ENCODE measurements at places on chromosomes 7 and 10.

GRCh38 chr7:7681936-7682329 lies 36.5 kb downstream of the RPA3 start:
- DNase-seq = no peak

DNA sequence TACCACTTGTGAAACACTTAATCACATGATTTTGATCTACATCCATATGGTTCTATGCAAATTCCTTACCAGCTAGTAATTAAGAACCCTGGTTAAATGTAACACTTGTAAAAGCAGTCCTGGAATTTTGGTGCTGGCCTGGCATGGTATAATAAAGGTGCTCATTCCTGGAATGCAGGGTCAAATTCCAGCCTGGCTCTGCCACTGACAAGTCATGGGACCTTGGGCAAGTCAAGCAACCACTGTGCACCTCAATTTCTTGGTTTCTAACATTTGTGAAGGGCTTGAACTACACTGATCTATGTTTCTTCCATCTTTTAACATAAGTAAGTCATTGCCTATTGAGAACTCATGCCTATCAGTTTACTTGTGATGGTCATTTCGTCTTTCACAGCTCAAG lies 91.9 kb upstream of the PIK3CG start:
- DNase-seq = no peak

DNA sequence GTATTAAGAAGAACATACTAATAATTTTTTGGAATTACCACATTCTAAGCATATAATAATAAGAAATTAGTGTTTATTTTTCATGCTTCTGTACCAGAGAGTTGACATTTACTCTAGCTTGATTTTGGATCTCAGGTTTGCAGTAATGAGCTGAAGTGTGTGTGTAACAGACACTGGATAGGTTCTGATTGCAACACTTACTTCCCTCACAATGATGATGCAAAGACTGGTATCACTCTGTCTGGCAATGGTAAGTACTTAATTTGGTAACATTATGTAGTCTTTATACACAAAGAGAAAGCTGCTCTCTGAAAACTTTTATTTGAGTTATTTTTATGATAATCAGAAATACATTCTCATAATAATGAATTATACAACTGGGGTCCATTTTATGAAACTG lies 54.1 kb downstream of the SRI start:
- no peak for DNase-seq

DNA sequence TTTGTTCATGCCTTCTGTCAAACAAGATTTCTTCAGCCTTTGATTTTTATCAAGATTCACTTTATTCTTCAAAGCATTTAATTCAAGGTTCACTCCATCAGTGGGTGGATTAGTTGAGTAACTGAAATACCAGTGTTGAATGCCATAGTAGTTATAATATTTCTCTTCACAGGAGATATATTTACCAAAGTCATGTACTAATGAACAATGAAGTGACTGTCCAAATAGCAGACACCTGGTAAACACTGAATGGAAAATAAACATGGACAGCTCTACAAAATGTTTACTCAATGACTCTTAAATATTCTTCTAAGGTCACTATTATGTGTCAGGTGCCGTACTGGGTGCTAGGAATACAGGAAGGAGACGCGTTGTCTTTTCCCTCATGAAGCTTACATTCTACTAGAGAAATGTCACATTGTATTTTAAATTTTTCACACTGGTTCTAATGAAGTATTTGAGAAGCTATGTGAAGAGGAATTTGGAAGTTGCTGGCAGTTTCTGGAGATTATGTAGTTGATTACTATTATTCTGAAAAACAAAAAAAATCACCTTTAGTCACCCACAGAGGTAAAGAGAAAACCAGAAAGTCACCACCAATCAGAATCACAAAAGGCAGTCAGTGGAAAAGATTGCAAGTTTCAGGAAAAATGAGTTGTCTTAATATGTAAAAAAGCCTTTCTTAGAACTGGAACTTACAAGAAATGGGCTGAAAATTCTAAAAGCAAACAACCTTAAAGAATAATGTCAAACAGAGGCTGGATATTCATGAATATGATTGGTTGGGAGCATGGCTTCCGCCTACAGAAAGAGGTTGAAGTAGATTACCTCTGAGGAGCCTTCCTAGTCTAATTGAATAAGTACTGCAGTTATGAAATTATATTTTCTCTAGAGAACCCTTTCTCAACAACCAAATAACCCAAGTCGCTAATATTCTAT lies 84.5 kb downstream of the RTKN2 start:
- peak; percentile 26 for DNase-seq

- no peak for DNase-seq
Observed at GRCh38 chr10:78401624-78402367, 368.1 kb downstream of the RPS24 start.

GRCh38 chr10:112962343-112962742 lies 12.3 kb downstream of the TCF7L2 start:
- DNase-seq = no peak

GRCh38 chr7:127718340-127718679 lies 66.3 kb downstream of the SND1 start:
- no peak for DNase-seq

- DNase-seq = no peak
Observed at GRCh38 chr7:2018569-2019460, 213.9 kb downstream of the MAD1L1 start.

GRCh38 chr7:36852017-36852416 lies 127.7 kb upstream of the AOAH start:
- DNase-seq = no peak

GRCh38 chr7:30612658-30613265 lies 18.1 kb downstream of the GARS1 start:
- no peak for DNase-seq

- DNase-seq = no peak
Observed at GRCh38 chr7:123324283-123324682, 124.5 kb upstream of the SLC13A1 start.

GRCh38 chr10:110967645-110968044 lies 48.2 kb downstream of the SHOC2 start:
- DNase-seq = no peak

DNA sequence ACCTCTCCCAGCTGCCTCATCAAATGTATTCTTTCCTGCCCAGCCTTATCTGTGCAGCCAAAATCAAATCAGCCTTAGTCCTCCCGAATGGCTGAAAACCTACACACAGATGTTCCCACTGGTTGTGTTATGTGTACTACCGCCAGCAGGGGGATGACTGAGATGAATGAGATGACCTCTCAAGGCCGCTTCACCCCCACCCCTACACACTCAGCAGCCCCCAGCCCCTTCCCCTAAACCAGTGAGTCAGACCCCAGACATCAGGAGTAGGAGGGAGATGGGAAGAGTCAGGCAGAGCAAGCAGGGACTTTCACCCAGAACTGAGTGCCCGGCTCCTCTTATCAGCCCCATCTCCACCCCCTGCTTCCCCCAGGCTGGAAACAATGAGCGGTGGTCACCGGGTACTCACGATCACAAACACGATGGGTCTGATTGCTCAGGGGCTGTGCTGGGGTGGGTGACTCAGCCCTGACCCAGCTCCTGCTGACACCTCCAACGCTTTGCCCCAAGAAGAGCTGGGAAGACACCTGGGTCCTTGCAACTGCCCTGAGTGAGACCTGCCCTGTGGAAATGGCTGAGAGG lies 6.5 kb upstream of the C10orf105 start:
- peak; percentile 84 for DNase-seq

GRCh38 chr10:22338185-22338900 lies 7.0 kb upstream of the SPAG6 start:
- DNase-seq = no peak

- no peak for DNase-seq
Observed at GRCh38 chr10:72254813-72255568, 18.7 kb upstream of the DDIT4 start.

GRCh38 chr7:73539709-73540108 lies 17.6 kb upstream of the BAZ1B start:
- DNase-seq = no peak

GRCh38 chr7:52261057-52261456 lies 774.4 kb upstream of the POM121L12 start:
- DNase-seq = no peak

DNA sequence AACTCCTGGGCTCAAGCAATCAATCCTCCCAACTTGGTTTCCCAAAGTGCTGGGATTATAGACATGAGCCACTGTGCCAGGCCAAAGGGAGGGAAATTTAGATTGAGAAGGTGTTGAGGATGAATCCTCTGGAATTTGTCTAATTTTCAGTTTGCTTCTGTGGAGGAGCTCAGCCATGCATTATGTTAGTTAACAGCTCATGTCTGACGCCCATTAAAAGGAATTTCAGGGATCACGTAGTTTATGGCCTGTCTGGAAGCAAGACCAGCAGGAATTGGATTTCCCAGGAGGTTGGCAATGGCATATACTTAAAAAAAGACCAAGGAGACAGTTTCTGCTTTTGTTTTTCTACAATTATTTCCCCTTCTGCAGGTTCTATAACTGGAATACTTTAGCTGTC lies 165.7 kb downstream of the OTUD1 start:
- DNase-seq = no peak

DNA sequence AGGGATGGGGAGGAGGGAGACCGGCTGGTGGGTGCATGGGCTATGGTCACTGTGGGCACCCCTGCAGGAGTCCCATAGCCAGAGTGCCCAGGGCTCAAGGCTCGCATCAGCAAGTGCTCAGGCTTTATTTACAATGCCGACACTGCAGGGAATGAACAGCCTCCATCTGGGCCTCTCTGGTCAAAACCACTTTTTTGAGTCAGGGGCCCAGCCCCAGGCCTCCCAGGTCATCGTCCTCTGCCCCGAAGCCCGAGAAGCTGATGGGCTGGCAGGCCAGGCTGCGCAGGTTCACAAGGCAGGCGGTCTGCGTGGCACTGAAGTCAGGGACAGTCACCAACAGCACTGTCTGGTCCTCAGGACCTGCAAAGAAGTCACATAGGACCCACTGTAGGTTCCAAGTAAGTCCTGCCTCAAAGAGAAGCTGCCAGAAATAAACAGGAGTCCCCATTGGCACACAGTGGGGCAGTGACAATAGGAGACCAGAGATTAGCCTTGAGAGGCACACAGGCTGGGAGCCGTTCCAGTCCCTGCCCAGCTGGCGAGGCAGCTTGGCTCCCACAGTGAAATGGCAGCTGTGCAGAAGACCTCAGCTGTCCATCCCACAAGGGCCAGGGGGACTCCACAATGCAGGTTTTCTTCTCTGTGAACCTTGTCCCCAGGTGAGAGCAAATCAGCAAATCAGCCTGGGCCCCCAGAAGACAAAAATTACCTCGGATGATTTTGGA lies 8.6 kb downstream of the POLD2 start:
- DNase-seq = no peak

DNA sequence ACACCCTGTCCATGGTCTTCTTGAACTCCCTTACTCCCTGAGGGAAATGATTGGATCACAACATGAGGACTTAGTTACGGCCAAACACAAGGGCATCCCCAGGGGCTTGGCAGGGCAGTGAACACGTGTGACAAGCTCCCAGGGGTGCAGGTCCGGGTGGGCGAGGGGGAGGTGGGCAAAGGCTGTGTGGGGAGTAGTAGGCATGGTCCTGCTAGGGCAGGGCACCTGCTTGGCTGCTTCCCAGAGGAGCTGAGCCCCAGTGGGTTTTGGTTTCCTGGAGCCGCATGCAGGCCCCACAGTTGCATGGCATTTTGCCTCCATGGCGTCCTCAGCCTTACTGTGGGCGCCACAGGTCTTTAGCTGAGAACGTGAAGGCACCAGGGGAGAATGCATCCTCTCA lies 46.6 kb upstream of the ZNF32 start:
- DNase-seq = no peak

DNA sequence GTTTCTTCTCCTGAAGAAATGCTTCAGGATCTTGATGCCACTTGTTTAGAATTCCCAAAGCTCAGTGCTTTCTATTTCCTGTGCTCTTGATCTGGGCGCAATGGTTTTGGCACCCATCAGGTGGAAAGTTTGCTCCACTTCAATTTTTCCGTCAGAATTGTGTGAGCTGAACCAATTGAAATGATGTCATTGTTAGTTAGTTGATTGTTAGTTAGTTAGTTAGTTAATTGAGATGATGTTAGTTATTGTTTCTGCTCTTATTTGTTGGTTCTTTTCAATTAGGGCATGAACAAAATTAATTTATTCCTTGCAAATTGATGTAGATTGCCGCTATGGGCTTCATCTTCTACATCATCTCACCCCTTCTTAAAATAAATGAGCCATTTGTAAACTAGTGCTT lies 252.6 kb downstream of the BAMBI start:
- no peak for DNase-seq

DNA sequence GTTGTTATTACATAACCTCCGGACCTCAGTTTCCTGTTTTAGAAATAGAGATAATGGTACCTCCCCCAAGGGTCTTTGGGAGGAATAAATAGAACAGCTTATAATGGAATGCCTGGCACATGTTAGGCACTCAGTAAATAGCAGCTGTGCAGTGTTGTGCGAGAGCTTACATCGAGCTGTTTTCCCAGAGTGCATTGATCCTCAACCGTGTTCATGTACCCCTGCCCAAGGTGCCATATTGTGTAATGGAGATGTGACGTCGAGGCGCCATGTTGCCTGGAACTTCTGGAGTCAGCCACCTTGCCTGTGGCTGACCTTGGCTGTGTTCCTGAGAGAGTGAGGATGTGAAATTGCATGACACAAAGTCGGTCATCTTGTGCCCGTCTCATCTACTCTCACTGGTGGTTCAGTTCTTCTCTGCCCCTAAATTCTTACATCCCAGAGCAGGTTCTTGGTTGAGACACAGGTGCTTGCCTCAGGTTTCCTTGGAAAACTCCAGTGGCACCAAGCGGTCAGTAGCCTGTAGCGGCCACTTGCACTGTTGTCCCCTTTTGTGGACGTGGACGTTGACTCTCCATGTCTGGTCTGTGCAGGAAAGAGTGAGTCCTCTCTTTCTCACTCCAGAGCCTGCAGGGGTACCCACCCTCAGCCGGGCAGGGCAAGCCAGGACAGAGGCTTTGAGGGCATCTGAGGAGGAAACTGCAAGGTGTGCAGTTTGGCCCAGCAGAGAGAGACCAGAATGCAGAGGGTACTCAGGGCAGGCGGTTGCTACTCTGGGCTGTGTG lies 230.6 kb downstream of the MGMT start:
- DNase-seq = no peak

- no peak for DNase-seq
Observed at GRCh38 chr10:29968585-29968984, 90.8 kb downstream of the JCAD start.

DNA sequence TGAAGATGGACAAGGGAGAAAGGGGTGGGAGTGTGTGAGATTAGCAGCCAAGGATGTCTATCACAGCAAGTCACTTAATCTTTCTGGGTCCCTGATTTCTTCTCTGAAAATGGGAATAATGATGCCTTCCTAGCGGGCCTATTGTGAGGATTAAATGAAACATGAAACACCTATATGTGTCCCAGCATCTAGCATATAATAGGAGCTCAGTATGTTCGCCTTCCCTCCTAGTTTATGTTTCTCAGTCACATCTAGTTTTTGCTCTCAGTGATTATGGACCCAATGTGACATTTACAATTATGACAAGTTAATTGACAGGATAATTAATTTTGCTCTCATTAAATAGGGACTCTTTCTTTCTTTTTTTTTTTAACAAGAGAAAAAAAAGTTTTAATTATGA lies 252.9 kb downstream of the SNX13 start:
- no peak for DNase-seq

GRCh38 chr7:158073845-158074840 lies 513.5 kb downstream of the PTPRN2 start:
- no peak for DNase-seq

GRCh38 chr10:63365976-63366765 lies 99.6 kb downstream of the JMJD1C start:
- DNase-seq = no peak

Measured in stimulated activated CD4-positive, alpha-beta T cell treated with anti-CD3 and anti-CD28 coated beads, Interleukin-2, amount 100 ng/mL, for 4 hours (primary cell).